Kidney (tissue), 22 donors: ENCODE measurements at places on chromosomes 16 and 17. TPM values are rescaled to one million over a fixed set of nuclear protein-coding genes. Genes with fewer than 3 reads are reported as not detected.
A peak's percentile ranks its signal among the peaks of the same experiment; 100 is the strongest.

GRCh38 chr17:7864995-7865650 lies 7.3 kb downstream of the CYB5D1 start:
- H3K27ac ChIP-seq: no peak overlapping the region
- DNase-seq: no peak
- H3K4me3 ChIP-seq: no peak overlapping the region
- H3K36me3 ChIP-seq: peaks cover 3% of the 10 kb centered on the region

GRCh38 chr16:20409398-20410120 lies at the start of gene ACSM5:
Gene ACSM5 (plus strand): TSS chr16:20409534. CDS start chr16:20411485, 1,951 bp downstream.
- peaks cover 6% of the 10 kb centered on the region for H3K4me1 ChIP-seq
- no peaks in the 10 kb centered on the region for H3K27me3 ChIP-seq
- no peaks in the 10 kb centered on the region for H3K36me3 ChIP-seq
- peak within 1 kb of the TSS; percentile 55 for H3K27ac ChIP-seq

GRCh38 chr17:19769946-19770652 lies 22.0 kb upstream of the ALDH3A1 start:
- DNase-seq: no peak
- H3K4me3 ChIP-seq: no peak overlapping the region
- no peaks in the 10 kb centered on the region for H3K27me3 ChIP-seq
- peaks cover 6% of the 10 kb centered on the region for H3K4me1 ChIP-seq
- H3K36me3 ChIP-seq: no peaks in the 10 kb centered on the region

DNA sequence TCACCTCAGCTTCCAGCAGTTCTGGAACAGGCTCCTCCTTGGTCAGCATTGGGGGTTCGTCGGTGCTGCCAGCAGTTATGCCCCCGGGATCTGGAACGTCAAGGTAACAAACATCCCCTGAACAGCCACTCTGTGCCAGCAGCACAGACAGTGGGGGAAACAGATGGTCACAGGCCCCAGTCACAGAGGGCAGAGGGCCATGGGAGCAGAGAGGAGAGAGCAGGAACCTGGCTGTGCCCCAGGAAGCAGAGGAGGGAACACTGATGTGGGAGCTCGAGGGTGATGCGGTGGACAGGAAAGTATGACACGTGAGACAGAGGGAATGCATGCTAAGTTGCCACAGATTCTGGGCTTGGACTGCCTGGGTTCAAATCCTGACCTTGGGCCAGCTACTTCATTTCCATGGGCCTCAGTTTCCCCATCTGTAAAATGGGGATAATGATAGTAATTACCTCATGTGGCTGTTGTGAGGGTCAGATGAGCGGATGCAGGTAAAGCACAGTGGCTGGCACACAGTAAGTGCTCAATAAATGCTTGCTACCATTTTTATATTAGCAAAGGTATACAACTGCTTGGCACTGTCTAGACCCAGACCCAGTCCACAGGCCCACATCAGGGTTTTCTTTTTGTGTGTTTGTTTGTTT lies 4.9 kb downstream of the BCL7C start:
- DNase-seq: no peak
- no peak overlapping the region for H3K27ac ChIP-seq
- no peak overlapping the region for H3K4me3 ChIP-seq

DNA sequence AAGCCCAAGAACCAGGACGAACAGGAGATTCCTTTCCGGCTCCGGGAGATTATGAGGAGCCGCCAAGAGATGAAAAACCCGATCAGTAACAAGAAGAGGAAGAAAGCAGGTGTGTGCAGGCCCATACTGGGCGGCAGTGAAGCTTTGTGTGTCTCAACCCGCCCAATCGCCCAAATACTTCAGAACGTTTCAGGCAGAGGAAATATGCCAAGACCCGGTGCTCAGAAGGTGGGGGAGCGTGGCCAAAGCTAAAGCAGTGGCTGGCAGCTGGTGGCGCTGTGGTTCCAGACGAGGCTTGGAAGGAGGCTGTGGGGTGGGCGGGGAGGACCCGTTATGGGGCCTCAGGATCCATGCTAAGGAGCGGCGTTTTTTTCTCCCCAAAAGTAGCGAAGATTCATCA lies 1.2 kb downstream of the CCDC137 start:
- H3K27me3 ChIP-seq: no peaks in the 10 kb centered on the region
- H3K27ac ChIP-seq: no peak overlapping the region
- no peaks in the 10 kb centered on the region for H3K4me1 ChIP-seq
- DNase-seq: no peak

GRCh38 chr16:10835281-10835931 lies 16.8 kb upstream of the TVP23A start:
- H3K27me3 ChIP-seq: no peaks in the 10 kb centered on the region
- H3K4me3 ChIP-seq: no peak overlapping the region
- no peaks in the 10 kb centered on the region for H3K4me1 ChIP-seq
- no peak for DNase-seq
- H3K36me3 ChIP-seq: no peaks in the 10 kb centered on the region
- no peak overlapping the region for H3K27ac ChIP-seq

- no peak overlapping the region for H3K27ac ChIP-seq
- no peak overlapping the region for H3K4me3 ChIP-seq
- peaks cover 17% of the 10 kb centered on the region for H3K36me3 ChIP-seq
- DNase-seq: no peak
- no peaks in the 10 kb centered on the region for H3K4me1 ChIP-seq
- H3K27me3 ChIP-seq: no peaks in the 10 kb centered on the region
These were observed 328.5 kb downstream of the SNX29 start for GRCh38 chr16:12304861-12305596.

- no peaks in the 10 kb centered on the region for H3K4me1 ChIP-seq
- H3K27ac ChIP-seq: no peak overlapping the region
- no peaks in the 10 kb centered on the region for H3K27me3 ChIP-seq
- DNase-seq: no peak
- H3K4me3 ChIP-seq: no peak overlapping the region
These were observed 17.2 kb downstream of the COX11 start for GRCh38 chr17:54951286-54951685.

DNA sequence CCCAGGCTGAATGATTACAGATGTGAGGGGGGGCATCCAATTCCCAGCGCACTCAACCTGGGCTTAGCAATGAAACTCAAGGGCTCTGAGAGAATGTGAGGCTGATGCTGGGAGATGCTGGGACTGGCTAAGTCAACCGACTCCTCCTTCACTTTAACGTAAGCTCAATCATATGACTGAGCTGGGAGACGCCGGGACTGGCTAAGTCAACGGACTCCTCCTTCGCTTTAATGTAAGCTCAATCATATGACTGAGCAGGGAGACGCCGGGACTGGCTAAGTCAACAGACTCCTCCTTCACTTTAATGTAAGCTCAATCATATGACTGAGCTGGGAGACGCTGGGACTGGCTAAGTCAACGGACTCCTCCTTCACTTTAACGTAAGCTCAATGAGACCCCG lies 179.4 kb downstream of the VPS53 start:
- H3K36me3 ChIP-seq: peaks cover 16% of the 10 kb centered on the region
- no peak overlapping the region for H3K27ac ChIP-seq
- no peak for DNase-seq
- H3K4me1 ChIP-seq: no peaks in the 10 kb centered on the region

DNA sequence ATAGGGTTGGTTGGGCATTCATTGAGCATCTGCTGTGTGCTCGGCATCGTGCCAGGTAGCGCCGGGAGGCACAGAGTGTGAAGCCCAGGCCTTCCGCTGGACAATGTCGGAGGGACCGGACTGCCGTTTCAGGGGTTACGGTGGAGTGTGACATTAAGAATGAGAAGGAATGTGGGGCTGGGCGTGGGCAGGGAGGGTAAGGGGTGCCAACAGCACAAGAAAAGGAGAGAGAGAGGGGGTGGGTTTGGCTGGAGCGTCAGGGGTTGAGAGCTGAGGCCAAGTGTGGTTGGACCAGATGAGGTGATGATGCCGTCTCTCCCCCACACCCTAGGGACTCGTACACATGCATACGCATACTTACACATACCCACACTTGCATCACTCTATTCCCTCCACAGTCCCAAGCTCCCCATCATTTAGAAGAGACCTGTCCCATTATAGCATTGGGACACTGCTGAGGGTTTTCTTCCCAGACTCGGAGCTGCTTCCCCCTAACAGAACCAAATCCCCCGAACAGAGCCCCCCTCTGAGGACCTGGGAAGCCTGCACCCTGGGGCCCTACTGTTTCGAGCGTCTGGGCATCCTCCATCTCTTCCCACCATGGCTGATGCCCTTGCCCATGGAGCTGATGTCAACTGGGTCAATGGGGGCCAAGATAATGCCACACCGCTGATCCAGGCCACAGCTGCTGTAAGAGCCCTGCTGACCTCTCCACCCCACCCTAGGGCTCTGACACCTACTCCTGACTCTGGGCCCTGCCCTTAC lies 3.3 kb upstream of the KCTD11 start:
- H3K36me3 ChIP-seq: no peaks in the 10 kb centered on the region
- peak; percentile 66 for DNase-seq
- peaks cover 19% of the 10 kb centered on the region for H3K4me1 ChIP-seq
- no peak overlapping the region for H3K4me3 ChIP-seq
- H3K27me3 ChIP-seq: no peaks in the 10 kb centered on the region
- no peak overlapping the region for H3K27ac ChIP-seq

DNA sequence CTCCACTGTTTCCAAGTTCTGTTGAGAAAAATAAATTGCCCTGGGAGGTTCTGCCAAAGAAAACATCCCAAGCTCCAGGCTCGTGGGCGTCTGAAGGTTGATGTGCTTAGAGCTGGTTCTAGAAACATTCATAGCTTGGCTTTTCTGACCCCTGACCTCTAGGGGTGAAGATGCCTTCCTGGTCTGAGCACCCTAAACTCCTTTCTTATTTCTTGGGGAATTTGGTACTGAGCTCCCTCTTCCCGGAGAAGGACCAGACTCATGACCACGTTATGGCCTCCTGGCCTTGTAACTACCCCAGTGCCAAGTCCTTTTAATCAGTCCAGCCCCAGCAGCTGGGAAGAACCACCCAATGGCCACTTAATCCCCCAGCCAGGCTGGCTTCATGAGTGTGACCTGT lies 66.4 kb downstream of the MYH11 start:
- no peak overlapping the region for H3K4me3 ChIP-seq
- H3K4me1 ChIP-seq: no peaks in the 10 kb centered on the region
- H3K27me3 ChIP-seq: no peaks in the 10 kb centered on the region
- DNase-seq: no peak
- H3K36me3 ChIP-seq: no peaks in the 10 kb centered on the region

DNA sequence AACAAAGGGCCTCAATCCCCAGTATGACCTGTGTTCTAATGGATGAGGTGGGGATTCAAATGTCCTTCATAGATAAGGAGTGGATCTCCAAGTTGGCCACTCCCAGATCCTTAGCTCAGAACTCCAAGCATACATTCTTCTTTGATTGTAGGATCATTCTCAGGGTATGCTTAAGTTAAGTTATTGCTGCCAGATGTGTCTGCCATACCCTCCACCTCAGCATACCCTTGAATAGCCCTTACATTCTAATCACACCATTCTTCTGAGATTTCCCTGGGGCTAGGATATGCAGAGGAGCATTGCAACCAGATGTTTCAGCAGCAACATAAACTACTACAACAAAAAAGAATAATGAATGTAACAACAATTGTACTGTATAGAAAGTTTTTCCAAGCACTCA lies 1.6 kb upstream of the KRTAP2-4 start:
- no peak for DNase-seq
- no peak overlapping the region for H3K4me3 ChIP-seq
- no peak overlapping the region for H3K27ac ChIP-seq
- H3K27me3 ChIP-seq: no peaks in the 10 kb centered on the region
- no peaks in the 10 kb centered on the region for H3K36me3 ChIP-seq

DNA sequence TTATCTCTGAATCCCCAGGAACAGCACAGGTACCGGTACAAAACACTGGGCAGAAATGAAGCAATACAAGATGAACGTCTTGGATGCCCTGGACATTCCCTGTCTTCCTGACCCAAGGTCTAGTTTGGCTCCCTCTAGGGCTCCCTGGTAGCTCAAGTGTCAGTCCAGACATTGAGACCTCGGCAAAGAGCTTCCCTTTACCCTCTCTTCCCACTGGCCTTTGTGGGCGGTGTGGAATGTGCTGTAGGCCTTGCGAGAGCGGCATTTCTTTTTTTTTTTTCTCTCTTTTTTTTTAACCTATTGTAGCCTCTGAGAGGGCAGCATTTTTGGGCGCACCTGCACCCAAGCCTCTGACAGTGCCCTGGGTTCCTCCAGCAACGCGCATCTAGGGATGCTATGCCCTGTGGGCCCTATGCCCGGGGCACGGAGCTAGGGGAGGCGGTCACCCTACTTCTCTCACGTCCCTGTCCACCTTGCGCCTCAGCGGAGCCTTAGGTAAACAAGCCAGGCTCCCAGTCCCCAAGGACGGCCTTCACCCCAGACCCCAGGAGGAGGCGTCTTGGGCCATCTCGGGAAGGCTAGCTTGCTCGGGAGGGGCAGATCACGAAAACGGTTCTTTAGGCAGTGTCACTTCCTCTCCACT lies 1.2 kb upstream of the NFATC3 start:
- H3K36me3 ChIP-seq: no peaks in the 10 kb centered on the region
- H3K27ac ChIP-seq: peak overlapping the region; percentile 99
- H3K4me3 ChIP-seq: peak overlapping the region; percentile 70

- H3K4me3 ChIP-seq: no peak overlapping the region
- H3K36me3 ChIP-seq: no peaks in the 10 kb centered on the region
- no peak overlapping the region for H3K27ac ChIP-seq
- H3K27me3 ChIP-seq: no peaks in the 10 kb centered on the region
- no peaks in the 10 kb centered on the region for H3K4me1 ChIP-seq
- DNase-seq: no peak
These were observed 107.6 kb upstream of the MED13 start for GRCh38 chr17:62172492-62173291.

DNA sequence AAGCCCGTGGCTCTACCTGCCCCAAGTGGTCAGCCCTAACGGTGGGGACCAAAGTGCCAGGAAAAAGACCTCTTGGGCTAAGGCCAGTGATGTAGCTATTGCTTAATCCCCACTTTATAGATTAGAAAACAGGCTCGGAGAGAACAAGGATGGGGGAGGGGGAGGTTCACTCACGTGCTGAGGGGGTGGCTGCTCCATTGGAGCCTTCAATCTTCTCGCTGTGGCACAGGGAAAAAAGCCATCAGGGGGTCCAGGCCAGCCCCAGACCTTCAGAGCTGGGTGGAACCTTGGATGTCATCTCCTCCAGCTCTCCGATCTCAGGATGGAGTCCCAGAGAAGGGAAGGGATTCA lies 45.9 kb downstream of the SRCIN1 start:
- H3K36me3 ChIP-seq: no peaks in the 10 kb centered on the region
- no peak overlapping the region for H3K4me3 ChIP-seq
- no peak for DNase-seq
- peaks cover 33% of the 10 kb centered on the region for H3K27me3 ChIP-seq
- no peak overlapping the region for H3K27ac ChIP-seq
- peaks cover 27% of the 10 kb centered on the region for H3K4me1 ChIP-seq

- no peak overlapping the region for H3K27ac ChIP-seq
- H3K27me3 ChIP-seq: no peaks in the 10 kb centered on the region
- no peak for DNase-seq
- H3K4me3 ChIP-seq: no peak overlapping the region
These were observed 11.9 kb downstream of the FBRS start for GRCh38 chr16:30669903-30670824.

The CLEC3A gene
- not detected for polyA plus RNA-seq

The TEX2 gene
- 14.0 TPM for polyA plus RNA-seq

The NUFIP2 gene
- 7.6 TPM for polyA plus RNA-seq

The SCN4A gene
- polyA plus RNA-seq: 0.19 TPM

The NCOR1 gene
- polyA plus RNA-seq: 44.9 TPM

The ZNF423 gene
- 2.0 TPM for polyA plus RNA-seq

The CTRB1 gene
- not detected for polyA plus RNA-seq

The KLHL10 gene
- not detected for polyA plus RNA-seq

The OR4D1 gene
- not detected for polyA plus RNA-seq
